ENCODE measurements at places on chromosomes 2 and 18.

DNA sequence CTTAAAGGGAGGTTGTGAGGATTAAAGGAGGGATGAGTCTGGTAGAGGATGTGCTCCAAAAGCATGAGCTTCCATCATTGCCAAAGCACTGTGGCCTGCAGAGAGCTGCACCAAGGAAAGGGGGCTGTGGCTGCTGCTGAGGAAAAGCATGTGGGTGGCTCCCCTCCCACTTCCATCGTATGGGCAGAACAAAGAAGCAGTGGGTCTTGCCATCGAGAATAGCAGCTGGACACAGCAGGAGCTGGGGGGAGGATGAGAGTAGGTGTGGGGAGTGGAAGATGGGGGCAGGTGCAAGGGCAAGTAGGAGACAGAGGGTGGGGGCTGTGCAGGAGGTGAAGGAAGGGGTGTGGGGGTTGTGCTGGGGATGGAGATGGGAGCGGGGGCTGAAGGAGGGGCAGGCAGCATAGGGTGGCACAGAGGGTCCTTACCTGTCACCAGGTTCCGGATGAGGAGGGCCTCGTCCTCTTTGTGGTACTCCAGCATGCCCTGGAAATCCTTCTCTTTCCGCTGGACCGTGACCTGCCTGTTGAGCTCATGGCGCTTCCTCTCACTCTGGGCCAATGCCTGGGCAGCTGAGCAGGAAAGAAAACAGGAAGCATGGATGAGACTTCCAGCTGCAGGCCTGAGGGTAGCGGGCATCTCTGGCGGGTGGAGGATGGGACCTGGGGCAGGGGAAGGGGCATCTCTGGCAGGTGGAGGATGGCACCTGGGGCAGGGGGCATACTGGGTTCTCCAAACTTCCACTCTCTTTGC is 33.6 kb upstream of the ACAA2 start:
- no peak for DNase-seq

- DNase-seq: no peak
Measured at GRCh38 chr18:51076503-51076902, 46.5 kb downstream of the SMAD4 start.

GRCh38 chr18:63312737-63313395 is 6.7 kb downstream of the BCL2 start:
- no peak for DNase-seq

GRCh38 chr18:58788971-58789875 is 75.5 kb upstream of the ZNF532 start:
- DNase-seq: no peak

GRCh38 chr2:218517434-218518206 is 50.5 kb downstream of the USP37 start:
- no peak for DNase-seq

GRCh38 chr2:152054593-152054992 is 44.3 kb downstream of the CACNB4 start:
- no peak for DNase-seq

- DNase-seq: no peak
Measured at GRCh38 chr18:32393407-32393806, 77.3 kb downstream of the GAREM1 start.

GRCh38 chr2:140422759-140423158 is 1642.6 kb upstream of the NXPH2 start:
- DNase-seq: no peak

DNA sequence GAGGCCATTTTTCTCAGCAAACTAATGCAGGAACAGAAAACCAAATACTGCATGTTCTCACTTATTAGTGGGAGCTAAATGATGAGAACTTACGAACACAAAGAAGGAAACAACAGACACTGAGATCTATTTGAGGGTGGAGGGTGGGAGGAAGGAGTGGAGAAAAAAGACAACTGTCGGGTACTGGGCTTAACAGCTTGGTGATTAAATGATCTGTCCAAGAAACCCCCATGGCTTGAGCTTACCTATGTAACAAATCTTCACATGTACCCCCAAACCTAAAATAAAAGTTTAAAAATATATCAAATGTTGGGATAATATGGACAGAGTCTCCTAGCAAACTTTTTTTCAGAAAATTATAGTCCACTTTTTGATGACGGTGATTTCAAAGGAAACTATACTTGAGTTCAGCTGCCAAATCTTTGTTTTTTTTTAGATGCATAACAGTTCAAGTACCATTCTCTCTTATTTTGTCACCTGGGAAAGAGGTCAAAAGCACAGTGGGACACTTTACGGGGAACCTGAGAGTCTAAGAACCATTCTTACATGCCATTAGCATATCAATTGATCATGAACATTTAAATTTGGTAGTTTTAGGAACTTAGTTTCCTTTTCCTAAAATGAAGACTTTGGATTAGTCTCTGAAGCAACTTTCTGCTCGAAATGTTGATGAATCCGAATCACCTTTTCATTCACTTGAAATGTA is 835.0 kb downstream of the NRXN1 start:
- no peak for DNase-seq

DNA sequence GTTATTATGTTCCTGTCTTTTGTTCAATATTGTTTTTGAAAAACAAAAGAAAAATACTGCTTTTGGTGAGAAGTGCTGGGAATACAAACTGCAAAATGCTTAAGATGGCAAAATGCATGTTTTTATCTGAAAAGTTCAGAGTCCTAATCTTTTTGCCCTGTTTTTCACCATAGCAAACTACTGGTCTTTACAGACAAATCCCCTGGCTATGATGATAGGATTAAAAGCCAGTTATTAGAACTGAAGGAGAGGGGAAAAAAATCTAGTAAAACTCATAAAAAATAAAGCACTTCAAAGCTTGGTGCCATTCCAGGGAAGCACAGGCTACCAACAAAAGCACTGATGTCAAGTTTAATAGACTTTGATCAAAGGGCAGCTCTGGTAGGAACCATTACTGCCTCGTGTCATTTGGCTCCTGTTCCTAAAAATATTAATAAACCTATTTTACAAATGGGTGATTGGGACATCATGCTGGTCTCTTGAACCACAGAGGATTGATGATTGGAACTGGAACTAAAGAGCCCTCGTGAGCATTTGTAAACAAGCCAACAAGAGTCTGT is 194.7 kb downstream of the RAB3GAP1 start:
- no peak for DNase-seq

- no peak for DNase-seq
Measured at GRCh38 chr2:225274751-225275150, 124.8 kb upstream of the NYAP2 start.

All from NCI-H748 treated with DMSO at 0.1 percent for 48 hours (cell line).